ENCODE measurements at places on chromosomes 7 and 10.
A peak's percentile ranks its signal among the peaks of the same experiment; 100 is the strongest.

DNA sequence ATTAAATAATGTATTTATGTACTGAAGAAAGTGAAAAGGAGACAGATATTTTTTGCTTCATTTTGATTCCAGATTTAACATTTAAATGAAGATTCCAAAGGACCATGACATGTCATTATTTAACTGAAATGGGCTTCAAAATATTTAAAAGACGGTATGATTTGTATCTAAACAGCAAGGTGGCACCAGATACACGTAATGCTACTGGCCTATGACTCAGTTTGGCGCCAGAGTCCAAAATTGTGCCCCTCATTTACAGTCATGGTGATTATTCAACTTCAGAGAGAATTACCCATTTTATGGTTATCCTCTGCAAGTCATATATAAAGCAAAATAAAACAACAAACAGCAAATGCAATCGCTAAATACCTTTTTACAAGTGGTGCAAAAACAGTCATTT, 94.5 kb downstream of the ETV1 start:
- DNase-seq, result no peak

GRCh38 chr10:122062831-122063674, 74.1 kb downstream of the TACC2 start:
- DNase-seq, result no peak

DNA sequence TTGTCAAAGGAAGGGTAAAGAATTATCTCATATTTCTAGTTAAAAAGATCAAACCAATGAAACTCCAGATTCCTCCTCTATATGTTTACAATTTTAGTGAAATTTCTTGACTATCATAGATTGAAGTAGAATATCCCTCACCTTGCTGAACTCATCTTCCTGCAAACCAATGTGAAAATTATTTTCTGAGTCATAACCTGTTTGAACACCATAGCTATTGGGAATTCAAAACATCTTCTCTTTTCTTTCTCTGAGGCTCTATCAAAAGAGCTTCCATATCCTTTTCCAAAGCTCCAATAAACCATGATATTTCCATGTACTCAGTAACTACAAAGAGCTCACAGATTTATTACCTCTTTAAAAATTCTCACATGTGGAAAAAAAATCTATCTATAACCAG, 134.3 kb downstream of the DOCK4 start:
- no peak for DNase-seq

DNA sequence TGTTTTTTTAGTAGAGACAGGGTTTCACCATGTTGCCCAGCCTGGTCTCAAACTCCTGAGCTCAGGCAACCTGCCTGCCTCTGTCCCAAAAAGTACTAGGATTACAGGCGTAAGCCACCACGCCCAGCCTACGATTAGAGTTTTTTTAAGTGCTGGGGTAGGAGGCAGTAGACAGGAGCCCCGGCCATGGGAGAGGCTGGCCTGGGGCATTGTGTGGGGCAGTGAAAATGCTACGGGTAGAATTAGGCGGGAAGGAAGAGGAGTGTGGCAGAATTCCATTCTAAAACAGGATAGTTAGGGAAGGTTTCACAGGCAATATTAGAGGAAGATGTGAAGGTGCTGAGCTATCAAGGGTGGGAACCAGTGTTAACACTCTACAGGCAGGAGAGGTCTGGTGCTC, 31.3 kb upstream of the FXYD4 start:
- DNase-seq, result no peak

DNA sequence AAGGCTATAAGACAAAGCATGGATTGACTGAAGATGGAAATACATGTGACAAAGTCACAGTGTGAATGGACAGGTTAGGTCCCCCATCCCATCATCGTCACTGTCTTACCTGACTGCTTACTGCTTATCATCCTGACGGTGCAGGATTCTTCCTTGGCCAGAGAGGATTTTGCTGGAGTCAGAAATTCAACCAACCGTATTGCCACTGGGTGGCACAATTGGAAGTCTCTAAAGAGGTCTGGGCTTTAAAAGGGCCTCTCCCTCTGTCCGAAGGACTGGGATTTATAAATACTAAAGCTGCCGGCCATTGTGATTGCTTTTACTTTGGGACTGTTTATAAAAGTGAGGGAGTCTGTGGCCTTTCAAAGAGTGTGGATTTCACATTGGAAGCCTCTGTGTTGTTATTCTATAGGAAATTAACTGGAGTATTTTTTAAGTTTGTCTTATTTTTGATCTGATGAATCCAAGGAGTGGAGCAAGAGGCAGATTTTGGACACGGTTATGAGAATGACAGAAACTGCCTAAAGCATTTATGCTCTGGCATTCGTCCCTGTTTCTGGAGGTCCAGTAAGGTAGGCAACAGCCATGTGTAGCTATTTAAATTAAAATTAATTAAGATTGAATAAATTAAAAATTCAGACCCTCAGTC, 113.3 kb upstream of the CREB5 start:
- DNase-seq, result peak; percentile 74

DNA sequence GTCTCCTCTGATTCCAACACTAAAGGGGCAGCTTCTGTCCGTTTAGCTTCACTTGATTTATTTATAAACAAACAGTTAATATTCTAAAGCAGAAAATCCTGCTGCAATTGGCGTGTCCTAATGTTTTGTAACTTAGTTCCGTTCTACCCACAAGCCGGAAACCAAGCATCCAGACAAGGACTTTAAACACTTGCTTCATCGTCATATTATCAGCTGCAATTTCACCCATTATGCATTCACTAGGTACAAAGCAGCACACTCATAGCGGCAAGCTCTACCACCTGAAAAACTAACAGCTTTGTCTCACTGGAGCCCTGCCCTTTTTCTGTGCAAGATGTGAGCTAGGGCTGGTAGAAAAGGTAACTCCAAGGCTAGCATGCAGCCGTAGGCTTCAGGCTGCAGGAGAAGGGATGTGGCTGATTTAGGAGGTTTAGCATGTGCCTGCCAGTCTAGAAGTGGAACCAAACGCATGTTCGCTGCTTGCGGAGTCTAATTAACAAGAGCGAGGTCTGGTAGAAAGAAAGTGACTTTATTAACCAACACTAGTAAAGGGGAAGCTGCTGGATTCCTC, 43.7 kb upstream of the BPGM start:
- no peak for DNase-seq

GRCh38 chr7:122902751-122903495, 16.7 kb upstream of the CADPS2 start:
- no peak for DNase-seq

DNA sequence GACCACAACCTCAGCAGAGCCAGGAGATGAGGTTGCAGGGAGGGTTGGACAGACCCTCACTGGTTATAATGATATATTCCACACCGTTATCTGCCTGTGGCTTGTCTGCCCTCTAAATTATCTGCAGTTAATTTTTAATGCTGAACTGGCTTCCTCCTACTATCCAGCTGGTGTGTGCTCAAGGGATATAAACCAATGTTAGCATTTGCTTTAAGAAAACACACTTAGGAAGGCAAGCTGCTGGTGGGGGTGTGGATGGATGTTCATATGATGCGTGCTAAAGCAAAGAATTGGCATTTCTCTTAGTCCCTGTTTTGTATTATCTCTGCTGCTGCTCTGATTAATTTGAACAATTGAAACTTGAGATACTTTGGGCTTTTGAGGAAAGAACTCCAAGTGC, 132.2 kb upstream of the NPVF start:
- DNase-seq, result no peak

DNA sequence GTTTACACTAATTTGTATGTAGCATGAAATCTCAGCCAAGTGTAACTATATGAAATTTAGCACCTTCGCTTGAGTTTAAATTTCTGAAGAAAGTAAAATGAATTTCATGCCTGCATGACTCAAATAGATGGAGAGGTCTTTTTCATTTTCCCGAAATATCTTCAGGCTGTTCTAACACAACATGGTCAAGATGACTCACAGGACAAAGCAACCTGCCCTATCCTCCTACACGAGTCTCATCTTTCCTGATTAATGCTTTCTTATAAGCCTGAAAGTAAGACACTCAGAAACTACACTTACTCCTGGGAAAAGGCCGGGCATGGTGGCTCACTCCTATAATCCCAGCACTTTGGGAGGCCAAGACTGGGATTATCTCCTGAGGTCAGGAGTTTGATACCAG, 41.2 kb downstream of the CH25H start:
- DNase-seq, result peak; percentile 3

GRCh38 chr10:24556750-24557742, 166.6 kb downstream of the ARHGAP21 start:
- peak; percentile 28 for DNase-seq

- no peak for DNase-seq
Observed at GRCh38 chr10:109187677-109188076, 735.6 kb downstream of the XPNPEP1 start.

DNA sequence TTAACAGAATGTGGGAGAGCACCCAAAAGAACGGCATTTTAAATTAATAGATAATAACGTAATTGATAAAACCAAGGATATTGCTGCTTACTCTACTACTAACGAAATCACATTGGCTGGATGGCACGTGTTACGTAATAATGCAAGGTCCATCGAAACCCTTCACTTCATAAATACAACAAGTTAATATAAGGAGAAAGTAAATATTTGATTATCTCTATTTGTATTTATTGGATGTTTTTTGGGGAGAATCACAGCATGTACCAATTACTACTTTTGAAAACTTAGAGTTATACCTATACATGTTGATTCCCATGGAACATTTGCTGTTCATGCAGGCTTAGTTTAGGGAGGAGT, 1.6 kb downstream of the PRKG1 start:
- DNase-seq, result no peak

GRCh38 chr7:65953001-65953720, 28.9 kb downstream of the GUSB start:
- no peak for DNase-seq

- DNase-seq, result no peak
Observed at GRCh38 chr7:139427788-139428187, 55.7 kb downstream of the KLRG2 start.

- no peak for DNase-seq
Observed at GRCh38 chr7:148700661-148701064, 2.0 kb downstream of the CUL1 start.

GRCh38 chr10:75764974-75765788, 333.8 kb downstream of the LRMDA start:
- DNase-seq, result no peak

DNA sequence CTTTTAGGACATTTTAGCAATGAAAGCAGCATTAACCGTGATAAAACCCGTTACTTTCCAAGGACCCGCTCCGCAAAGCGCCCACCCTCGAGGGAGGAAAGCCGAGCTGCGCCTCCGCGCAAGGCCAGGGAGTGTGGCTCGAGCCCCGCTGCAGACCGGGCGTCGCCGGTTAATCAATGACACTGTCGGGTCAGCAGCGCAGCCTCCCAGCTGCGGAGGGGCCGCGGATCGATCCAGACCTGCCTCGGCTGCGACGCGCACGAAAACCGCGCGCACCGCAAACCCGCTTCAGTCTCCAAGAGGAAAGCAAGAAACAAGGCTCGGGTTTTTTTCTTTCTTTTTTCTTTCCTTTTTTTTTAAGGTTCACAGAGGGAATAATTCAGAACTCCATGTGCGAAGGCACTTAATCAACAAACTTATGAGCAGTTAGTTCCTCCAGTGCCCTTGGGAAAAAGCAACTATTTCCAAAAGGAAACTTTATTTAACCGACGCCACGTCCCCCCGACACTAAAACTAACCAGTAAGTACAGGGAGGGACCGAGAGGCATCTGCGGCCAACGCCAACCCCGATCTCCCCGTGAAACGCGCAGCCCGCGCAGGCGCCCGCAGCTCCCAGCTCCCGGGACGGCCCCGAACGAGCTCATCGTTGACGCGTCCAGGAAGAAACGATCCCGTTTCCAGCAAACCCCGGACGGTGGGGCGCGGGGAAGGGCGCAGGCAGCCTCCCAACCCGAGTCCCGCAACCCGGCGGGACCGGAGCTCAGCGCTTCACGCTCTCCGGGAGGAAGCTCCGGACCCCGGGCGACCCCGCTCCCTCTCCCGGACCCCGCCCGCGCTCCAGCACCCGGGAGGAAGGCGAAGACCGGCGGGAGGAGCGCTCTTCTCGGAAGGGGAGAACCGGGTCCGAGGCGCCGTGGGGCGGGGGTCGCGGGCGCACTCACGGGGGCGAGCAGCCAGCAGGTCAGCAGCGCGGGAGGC, 598 bp downstream of the VIPR2 start:
- DNase-seq, result no peak

- DNase-seq, result no peak
Observed at GRCh38 chr10:126638542-126638941, 32.0 kb downstream of the C10orf90 start.

DNA sequence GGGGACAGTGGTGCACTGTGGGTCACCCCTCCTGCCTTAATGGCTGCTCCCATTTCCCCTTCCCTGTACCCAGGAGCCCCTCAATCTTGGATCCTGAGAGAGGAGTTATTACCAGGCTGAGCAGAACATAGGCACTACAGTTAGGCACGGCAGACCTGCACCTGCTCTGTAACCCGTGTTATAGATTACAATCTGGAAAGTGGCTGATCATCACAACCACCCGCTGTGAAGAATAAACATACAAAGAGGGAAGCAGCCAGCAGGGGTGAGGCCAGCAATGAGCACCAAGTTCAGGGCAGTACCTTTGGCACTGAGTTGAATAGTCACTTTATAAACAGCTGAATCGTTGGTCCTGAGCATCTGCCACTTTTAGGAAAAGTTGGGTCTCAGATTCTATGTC, 1.7 kb downstream of the CDHR1 start:
- DNase-seq, result no peak

DNA sequence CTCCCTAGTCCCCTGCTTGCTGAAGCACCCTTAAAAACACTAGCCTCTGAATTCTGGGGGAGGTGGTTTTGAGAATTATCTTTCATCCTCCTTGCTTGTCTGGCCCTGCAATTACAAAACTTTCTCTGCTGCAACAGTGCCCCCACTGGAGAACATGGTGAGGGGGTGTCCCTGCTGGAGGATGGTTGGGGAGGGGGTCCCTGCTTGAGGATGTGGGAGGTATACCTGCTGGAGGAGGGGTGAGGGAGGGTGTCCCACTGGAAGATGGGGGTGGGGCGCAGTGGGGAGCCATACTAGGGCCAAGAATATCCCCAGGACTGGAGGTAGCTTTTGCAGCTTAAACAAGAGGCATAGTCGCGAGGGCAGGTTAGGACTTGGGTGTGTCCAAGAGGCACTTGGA, 3.2 kb upstream of the POLM start:
- DNase-seq, result no peak

DNA sequence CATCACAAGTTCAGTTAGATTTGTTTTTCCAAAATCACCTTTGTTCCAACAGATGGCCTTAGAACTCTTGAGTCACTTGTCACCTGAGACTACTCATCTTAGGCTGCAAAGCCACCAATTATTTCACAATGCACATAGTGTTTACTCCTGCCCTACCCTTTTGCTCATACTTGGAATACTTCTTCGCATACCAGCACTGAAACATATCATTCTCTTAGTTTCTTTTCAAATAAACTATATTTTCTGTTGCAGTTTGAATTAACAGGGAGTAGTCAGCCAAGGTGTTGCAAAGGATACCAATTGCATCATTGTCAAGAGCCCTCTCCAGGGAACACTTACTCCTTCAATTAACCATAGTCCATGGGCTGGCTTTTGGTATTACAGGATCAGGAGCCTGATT, 71.0 kb downstream of the CASD1 start:
- no peak for DNase-seq

Data from hippocampal formation (tissue), 2 donors.